Temporal lobe (tissue), 4 donors: ENCODE measurements at places on chromosomes 2 and 18. TPM values are rescaled to one million over a fixed set of nuclear protein-coding genes. Genes with fewer than 3 reads are reported as not detected.

Gene PCARE
- under 0.01 TPM for total RNA-seq

Gene NT5C1B
- not detected for total RNA-seq

Gene OSBPL1A
- total RNA-seq = 45.0 TPM

Gene CPLX4
- total RNA-seq = under 0.01 TPM

Gene LAMA3
- total RNA-seq = 2.5 TPM

Gene TMEM131
- 38.6 TPM for total RNA-seq

Gene SCYGR4
- not detected for total RNA-seq

Gene STAMBP
- 16.7 TPM for total RNA-seq

Gene LOXL3
- total RNA-seq = 11.1 TPM

Gene STPG4
- 0.49 TPM for total RNA-seq

Gene KLHL41
- 1.7 TPM for total RNA-seq

Gene KRTCAP3
- total RNA-seq = 0.25 TPM

Gene CAPN14
- total RNA-seq = 0.98 TPM

Gene MAL
- not detected for total RNA-seq

Gene TEX44
- total RNA-seq = not detected

Gene SALL3
- total RNA-seq = 9.6 TPM

Gene DPP10
- 50.9 TPM for total RNA-seq

Gene IL37
- total RNA-seq = not detected

Gene GPR35
- total RNA-seq = 0.98 TPM

Gene CHST9
- 3.9 TPM for total RNA-seq

Gene RAD51AP2
- 0.25 TPM for total RNA-seq

Gene TCF4
- total RNA-seq = 487 TPM

Gene UGT1A10
- total RNA-seq = not detected
